ENCODE measurements at places on chromosomes 6 and 20.

DNA sequence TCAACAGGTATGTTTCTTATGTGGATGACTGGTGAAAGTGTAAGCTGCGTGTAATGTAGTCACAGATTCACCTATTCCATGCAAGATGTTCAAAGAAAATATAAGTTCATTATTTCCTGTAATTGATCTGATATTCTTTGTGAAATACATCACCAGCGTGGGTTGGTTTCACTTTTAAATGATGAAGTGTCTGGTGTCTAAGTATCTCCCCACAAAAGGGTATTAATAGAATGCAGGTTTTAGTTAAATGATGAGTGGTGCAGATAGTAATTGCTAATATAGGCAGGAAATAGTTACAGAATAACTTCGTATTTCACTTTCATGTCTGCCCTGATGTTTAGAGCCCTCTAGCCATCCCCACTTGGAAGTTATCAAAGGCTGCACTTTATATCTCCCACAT, 22.2 kb downstream of the PGBD1 start:
- DNase-seq = no peak

DNA sequence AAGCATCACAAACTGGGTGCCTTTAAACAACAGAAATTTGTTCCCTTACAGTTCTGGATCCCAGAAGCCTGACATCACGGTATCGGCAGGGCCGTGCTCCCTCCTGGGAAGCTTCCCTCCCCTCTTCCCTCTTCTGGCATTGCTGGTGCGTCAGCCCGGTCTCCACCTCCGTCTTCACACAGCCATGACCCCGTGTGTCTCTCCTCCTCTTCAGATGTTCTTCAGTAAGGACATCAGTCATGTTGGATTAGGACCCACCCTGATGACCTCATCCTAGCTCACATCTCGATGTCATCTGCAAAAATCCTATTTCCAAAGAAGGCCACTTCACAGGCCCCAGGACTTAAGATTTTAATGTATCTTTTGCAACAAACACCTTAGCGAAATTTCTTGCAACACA, 38.4 kb upstream of the TBXT start:
- no peak for DNase-seq

GRCh38 chr6:44680202-44680720, 292.8 kb downstream of the CDC5L start:
- no peak for DNase-seq

DNA sequence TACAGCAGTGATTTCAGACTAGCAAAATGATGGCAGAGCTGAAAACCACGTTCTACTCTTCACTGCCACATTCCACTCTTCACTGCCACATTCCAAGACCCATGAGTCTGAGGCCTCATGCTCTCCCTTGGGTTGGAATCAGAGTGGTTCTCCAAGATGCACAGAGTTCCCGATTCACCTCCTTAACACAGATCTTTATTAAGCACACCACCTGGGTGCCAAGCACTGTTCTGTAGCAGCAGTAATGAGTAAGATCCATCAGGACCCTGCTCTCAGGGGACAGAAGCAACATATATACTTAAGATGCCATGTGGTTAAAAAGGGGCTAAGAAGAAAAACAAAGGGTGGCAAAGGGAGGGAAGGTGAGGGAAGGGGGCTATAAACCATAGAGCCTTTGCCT, 26.9 kb downstream of the TSHZ2 start:
- DNase-seq = no peak

GRCh38 chr6:39289490-39289889, 24.7 kb downstream of the KCNK17 start:
- DNase-seq = no peak

DNA sequence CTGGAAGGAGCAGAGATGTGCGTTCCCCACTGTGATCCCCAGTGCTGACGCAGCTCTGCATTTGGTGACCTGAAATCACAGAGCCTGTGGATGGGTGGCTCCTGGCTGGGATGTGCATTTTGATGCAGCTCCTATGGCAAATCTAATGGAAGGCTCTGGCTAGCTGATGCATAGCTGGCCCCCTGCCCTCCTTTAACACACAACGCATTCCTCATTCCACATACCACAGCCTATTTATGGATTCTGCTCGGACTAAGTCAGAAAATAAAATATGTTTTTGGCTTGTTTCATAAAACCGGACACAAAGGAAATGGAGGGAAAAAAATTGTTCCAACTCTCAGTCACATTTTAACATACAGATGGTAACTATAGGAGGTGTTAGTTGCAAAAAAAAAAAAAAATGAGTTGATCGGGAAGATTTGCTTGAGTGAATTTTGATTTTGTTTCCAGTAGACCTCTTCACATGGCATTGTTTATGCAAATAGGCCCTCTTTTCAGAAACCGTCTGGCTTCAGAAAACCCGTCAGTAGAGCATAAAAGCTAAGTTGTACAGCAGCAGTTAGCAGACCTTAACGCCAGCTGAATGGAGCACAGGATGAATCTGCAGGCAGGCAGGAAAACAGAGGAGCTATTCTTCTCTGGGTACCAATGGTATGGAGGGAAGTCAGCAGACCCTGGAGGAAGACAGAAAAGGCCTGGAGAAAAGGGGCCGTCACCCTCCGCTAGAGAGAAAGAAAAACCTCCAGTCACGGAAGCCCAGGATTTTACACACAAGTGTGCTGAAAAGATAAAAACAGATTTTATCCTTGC, 215.4 kb downstream of the HDGFL1 start:
- no peak for DNase-seq

DNA sequence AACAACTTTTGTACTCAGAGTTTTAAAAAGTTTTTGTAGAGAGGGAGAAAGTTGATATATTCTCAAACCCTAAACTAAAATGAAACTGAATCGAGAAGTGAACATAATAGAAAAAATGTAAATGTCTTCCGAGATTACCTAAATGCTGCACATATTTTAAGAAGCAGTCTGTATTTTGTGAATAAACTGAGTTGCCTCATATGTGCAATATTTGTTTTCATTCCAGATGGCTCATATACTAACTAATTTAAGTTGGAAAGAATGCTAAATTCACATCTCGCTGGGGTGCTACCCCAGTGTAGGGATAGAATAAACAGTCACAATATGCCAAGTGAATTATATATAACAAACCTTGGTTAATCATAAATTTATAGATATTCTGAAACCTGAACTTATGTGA, 285.9 kb upstream of the THEMIS start:
- no peak for DNase-seq

DNA sequence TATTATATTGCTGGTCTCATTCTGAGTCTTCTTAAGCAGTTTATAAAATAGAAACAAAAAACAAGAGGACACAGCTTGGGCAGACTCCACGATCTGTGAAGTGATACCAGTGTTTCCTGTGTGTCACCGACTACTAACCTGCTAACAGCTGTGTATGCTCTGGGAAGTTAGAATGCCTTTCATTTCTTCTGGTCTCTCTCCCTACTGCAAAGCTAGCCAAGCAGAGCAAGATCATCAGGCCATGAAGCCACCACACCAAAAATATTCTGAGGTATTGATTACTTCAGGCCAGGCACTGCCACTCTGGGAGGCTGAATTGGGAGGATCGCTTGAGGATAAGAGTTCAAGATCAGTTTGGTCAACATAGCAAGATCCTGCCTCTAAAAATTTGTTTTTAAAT, 46.9 kb upstream of the SMIM29 start:
- peak; percentile 25 for DNase-seq

GRCh38 chr20:61478094-61478493, 226.0 kb downstream of the CDH4 start:
- DNase-seq = no peak

DNA sequence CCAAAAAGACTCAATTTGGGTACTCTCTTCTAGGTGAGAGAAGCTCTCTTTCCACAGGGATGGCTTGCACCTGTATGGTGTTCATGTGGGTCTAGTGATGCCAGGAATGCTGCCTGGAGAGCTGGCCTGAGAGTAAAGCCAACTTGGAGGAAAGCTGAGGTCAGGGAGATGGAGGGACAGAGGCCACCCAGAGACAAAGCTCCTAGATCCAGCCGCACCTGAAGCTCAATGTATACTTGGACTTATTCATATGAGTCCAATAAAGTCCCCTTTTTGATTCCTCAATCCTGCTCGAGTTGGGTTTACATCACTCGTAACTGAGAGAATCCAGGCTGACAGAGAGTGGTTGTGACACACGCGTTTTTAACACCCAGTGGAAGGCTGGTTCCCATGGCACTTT, 33.8 kb downstream of the SULF2 start:
- DNase-seq = no peak

DNA sequence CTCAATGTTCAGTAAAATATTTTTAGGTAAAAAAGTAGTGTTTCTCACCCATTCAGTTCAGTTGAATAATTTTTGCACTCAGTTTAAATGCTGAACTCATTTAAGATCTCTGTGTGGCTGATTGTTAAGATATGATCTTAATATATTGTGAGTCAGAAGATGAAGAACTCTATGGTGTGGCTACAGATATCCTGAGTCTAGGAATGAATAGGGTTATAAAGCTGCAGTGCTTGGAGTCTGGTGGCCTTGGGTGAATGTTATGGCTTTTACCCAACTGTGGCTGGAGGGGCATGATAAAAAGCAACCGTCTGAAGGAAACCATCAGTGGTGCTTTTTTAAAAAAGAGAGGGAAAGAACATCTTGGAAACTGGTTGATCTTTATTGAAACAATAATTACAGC, 65.9 kb downstream of the CCN2 start:
- no peak for DNase-seq

GRCh38 chr20:50099565-50099991, 13.4 kb downstream of the UBE2V1 start:
- DNase-seq = no peak

GRCh38 chr6:140319209-140319608, 944.8 kb upstream of the CITED2 start:
- no peak for DNase-seq

GRCh38 chr6:113842165-113842564, 15.0 kb upstream of the MARCKS start:
- DNase-seq = no peak

DNA sequence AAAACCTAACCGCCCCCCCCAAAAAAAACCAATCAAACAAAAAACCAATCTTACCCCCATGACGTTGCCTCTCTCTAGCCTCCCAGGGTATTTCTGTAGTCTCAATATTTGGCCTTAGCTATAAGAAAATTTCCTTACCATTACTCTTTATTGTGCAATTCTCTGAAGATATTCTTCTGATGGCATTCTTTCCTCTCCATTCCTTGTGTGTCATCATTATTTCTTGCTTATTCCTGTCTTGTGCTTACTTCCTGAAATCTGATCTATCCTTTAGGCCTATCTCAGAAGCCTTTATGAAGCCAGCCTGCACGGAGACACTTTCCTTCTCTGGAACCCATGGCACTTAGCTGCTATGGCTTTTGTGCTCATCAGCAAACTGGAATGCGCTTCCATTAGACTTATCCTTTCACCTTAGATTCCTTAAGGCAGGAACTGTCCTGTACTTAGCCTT, 65.9 kb upstream of the DDR1 start:
- DNase-seq = no peak

GRCh38 chr6:4817551-4817950, 41.3 kb downstream of the CDYL start:
- no peak for DNase-seq

DNA sequence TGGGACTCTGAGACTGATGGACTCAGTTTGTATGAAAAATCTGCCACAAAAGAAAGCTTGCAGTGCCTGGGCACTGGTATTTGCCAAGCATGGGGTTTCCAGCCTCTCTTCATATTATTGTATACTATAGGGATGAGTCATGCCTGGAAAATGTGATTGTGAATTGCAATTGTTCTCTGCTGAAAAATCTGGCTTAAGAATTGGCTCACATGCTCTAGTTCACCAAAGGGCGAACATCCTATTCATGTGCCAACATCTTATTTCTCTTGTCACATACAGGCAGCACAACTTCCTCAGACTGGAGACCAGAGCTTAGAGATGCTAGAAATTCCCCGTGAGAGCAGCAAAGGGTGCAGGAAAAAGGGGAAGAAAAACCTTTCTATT, 103.6 kb upstream of the KCNK16 start:
- no peak for DNase-seq

GRCh38 chr20:23128461-23129125, 42.5 kb upstream of the CD93 start:
- DNase-seq = no peak

DNA sequence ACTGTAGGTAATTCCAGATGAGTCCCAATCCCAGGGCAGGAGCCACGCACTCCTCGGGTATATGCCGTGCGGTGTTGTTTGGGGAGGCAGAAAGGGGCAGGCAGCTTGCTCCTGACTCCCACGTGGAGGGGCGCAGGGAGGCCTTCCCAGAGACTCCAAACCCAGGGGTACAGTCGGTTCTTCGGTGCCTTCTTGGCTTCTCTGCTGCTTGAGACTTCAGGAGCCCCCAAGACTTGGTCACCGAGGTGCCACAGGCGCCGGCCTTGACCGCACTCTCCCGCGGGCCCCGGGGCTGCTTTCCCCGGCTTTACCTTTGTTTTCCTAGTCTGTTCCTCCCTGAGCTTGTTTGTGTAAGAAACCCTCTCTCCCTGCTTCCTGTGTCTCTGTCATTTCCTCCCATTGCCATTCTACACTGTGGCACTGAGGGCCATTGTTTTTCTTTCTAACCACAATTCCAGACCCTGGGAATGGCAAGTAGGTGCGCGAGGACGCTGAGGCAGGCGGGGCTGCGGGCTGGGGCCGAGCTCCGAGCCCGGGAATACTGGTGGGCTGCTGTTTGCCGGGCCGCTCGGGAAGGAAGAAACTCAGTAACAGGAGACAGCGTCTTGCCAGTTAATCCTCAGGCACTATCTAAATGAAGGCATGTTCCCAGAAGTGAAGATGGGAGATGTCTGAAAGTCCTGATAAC, 215.6 kb upstream of the HEY2 start:
- DNase-seq = no peak

DNA sequence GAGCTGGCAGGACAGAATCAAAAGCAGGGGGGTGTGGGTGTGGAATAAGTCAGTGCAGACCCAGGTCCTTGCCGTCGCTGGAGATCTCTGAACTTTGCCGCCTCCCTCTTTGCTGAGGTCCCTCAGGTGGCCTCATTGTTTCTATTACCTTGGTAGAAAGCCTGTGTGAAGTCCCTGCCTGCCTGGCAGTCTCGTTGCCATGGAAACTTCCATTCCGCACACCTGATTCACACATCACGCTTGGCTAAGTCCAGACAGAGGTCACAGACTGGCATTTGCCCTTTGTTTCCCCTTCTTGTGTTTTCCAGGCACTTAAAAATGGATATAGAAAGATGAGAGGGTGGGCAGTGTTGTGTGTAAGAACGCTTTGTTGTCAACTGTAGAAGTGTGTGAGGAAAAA, 260.6 kb downstream of the PRL start:
- DNase-seq = peak; percentile 70

- DNase-seq = no peak
These were observed 46.3 kb downstream of the SOD2 start for GRCh38 chr6:159646733-159647132.

DNA sequence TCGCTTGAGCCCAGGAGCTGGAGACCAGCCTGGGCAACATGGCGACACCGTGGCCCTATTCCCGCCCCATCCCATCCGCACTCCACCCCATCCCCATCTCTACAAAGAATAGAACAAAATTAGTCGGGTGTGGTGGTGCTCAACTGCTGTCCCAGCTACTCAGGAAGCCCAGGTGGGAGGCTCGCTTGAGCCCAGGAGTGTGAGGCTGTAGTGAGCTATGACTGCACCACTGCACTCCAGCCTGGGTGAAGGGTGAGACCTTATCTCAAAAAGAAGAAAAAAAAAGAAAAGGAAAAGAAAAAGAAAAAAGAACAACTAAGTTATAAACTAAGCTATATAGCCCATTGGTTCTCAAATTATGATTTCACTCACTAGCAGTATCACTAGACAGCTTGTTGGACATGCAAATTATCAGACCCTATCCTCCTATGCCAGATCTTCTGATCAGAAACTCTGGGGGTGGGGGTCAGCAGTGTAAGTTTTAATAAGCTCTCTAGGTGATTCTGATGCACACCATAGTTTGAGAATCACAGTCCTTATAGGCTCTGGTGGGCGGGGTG, 491 bp upstream of the ITCH start:
- DNase-seq = no peak

- DNase-seq = no peak
These were observed 1146.9 kb upstream of the GJE1 start for GRCh38 chr6:140985679-140986275.
